Stimulated activated CD4-positive, alpha-beta T cell treated with anti-CD3 and anti-CD28 coated beads, TNF-alpha, amount 100 ng/mL, for 24 hours (primary cell): ENCODE measurements at places on chromosomes 4 and X.

GRCh38 chr4:108979759-108980158 is 216.9 kb upstream of the ETNPPL start:
- DNase-seq, result no peak

- no peak for DNase-seq
These were observed 76.6 kb downstream of the SLC2A9 start for GRCh38 chr4:9944431-9945425.

DNA sequence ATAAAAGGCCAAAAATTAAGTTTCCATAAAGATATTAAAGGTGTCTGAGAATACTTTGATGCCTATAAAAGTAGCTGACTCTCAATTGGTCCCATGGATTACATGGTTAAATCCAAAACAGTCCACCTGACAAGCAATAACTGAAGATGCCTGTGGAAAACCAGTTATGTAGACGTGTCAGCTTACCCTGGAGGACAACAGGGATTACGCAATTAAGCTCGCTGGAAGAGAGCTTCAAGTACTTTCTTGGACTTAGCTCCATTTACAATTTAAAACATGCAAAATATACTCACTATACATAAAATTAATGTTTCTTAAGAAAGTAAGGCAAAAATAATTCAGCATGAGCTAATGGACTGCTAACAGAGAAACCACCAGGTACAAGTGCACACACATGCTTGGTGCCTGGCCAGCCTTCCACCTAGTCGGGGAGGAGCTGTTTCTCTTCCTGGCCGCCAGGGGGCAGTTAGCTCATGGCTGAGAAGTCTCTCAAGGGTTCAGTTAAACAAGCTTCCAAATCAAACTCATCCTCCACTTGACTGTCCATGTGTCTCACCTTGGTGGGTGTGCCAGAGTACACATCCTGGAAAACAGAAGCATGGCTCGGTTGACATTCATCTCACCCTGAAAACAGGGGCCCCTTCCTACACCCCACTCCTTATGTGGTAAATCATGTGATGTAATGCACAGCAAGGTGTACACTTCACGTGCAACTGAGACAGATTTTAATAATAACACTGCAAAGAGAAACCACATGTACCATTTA is 9.2 kb upstream of the FAM53A start:
- peak; percentile 55 for DNase-seq

- DNase-seq, result no peak
These were observed 256.0 kb downstream of the DHX15 start for GRCh38 chr4:24328310-24328709.

- no peak for DNase-seq
These were observed 9.0 kb upstream of the KLHL2 start for GRCh38 chr4:165198329-165198728.

- no peak for DNase-seq
These were observed 23.3 kb upstream of the TMEM255A start for GRCh38 chrX:120334603-120335002.

DNA sequence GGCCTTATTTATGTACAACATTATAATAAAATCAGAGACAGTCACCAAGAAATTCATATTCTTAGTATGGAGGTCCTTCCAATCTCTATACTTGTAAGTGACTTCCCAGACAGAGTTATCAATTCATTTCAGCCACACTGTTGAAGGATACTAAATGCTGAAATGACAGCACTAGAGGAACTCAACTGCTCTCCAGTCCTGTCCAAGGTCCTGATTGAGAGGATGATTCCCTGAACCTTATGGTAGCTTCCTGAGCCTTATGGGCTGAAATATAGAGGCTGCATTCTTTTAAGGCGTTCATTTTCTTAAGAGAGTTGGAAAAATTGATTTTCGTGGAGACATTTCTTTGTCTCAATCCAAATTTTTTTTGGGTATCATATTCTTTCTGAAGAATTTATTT is 205.9 kb downstream of the TLL1 start:
- DNase-seq, result no peak

DNA sequence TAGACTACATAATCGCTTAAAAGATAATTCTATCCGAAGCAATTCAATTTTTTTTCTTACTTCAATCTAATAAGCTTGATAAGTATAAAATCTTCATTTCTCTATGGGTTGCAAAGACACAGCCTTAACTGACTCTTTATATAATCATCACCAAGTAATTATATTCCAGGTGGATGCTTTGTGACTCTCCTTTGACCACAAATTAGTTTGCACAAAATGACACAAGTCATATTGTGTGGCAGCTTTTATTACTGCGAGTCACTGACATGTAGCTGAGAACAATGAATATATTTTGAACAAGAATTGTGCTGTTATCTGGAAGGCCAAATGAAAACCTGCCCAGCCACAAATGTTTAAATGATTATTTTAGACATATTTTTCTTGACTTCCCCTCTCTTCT is 1727.8 kb downstream of the ARAP2 start:
- no peak for DNase-seq

DNA sequence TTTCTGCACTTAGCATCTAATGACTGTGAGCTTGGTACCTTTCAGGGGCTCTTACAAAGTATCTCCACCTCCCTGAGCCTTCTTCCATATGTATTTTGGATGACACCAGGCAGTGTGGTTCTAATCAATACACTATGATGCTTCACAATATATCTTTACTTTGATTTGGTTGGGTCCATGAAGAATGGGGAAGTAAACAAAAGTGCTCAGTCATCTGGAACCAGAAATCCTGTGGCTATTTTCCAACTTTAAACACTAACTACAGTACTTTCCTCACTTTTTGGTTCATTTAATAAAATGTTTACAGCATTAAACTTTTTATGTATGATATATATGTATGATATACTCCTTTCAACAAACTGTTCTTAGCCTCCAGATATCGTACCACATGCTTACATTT is 216.4 kb upstream of the AFF2 start:
- no peak for DNase-seq

DNA sequence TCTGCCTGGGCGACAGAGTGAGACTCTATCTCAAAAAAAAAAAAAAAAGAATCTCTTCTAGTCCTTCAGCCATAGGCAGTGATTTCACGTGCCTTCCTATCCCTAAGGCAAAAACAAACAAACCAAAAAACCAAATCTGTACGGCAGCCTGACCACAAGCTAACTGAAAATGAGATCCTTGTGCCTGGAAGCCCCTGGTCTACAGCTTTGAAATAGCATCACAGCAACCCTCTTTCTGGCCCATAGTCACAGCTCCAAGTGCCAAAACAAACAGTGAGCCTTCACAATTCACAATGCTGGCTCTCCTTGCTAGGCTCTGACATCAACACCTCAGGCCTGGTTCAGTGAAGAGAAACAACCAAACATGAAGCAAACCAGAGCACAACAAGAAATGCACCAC is 46.1 kb downstream of the TMEM150C start:
- DNase-seq, result no peak

GRCh38 chrX:71111141-71111843 is at the start of gene IL2RG:
Gene IL2RG (minus strand): TSS chrX:71111577. CDS start chrX:71111539, 38 bp downstream.
- DNase-seq, result peak; percentile 55

DNA sequence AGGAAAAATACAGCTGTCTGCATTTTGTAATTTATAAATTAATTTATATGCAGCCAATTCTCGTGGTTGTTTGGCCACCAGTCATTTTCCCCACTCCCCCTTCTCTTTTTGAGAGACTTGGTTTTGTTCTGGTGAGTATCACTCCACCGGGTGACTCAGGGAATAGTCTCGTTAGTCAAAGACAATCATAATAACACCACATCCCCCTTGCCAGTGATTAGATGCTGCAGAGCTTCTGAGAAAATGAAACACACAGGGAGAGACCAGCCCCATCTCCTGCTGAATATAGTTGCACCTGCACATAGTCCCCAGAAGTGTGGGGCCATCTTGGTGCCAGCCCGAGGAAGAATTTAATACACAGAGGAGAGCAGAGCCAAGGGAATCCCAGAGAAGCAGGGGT is 8.0 kb upstream of the FNIP2 start:
- no peak for DNase-seq

DNA sequence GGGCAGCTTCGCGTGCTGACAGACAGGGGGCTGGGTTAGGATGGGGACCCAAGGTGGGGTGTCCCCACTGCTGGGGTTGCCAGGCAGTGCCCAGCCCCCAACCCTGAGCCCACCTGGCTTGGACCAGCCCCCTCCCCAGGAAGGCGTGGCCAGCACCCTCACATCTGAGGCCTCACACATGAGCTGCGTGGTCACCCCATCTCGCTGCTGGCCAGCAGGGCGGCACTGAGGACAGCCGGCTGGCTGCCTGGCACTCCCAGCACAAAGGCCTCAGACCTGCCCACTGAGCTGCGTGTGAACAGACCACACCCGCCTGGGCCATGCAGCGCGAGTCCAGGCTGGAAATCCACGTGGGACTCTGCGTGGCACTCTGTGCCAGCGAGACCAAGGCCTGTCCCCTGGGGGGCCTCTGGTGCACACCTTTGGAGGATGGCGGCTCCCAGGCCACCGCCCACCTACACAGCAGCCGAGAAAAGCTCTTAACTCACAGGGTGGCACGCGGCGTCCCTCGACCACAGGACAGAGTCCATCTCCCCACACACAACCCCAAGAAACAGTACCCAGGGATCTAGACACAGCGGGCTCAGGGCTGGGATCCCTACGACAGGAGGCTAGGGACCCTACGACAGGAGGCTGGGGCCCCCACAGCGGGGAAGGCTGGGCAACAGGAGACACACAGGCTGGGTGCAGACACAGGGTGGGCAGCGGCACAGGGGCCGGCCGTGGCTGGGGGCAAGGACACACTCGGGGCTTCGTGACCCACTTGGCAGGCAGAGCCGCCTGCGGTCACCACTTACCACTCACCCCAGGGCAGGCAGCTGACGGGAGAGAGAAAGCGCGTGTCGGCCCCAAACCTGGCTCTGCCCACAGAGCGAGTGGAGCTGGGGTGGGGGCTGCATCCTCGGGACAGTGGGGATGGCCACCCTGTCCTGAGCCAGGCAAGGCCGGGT is 9.8 kb downstream of the DGKQ start:
- no peak for DNase-seq

- DNase-seq, result no peak
These were observed 27.9 kb downstream of the ARHGEF6 start for GRCh38 chrX:136752796-136753195.

DNA sequence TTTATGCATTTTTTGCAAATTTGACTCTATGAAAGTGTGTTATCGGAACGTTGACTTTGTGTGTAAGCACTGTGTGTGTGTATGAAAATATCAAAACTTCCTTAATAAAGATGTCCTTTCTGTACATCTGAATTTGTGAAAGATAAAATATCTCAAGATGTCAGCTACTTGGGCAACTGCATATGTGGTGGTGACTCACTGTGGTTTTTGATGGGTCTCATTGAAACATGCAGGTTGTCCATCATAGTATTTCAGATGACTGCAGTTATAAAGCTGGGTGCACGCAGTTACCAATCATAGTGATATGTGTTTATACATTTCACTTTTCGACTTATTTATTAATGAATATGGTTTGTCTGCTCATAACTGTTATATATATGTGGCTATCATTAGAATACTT is 19.7 kb upstream of the BBS12 start:
- no peak for DNase-seq

DNA sequence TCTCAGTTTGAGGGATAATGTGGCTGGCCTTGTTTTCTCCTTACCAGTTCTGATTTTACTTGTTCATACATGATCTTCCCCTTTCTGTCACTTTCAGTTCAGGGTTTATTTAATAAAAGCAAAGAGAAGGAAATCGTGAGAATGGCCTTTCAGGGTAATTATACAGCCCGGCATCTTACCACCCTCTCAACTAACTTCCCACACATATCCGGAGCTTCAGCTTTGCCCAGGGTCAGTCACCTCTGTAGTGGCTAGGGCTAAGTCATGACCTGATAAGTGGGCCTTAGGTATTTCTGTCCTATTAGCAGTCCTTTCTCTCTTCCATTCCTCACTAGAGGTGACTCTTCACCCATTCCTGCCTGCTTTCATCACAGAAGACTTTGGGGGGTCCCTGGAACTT is 15.8 kb downstream of the TRPC5 start:
- DNase-seq, result no peak

GRCh38 chrX:7351926-7352325 is 204.0 kb upstream of the PUDP start:
- DNase-seq, result no peak

- DNase-seq, result no peak
These were observed 56.2 kb upstream of the PJA1 start for GRCh38 chrX:69221239-69222102.

DNA sequence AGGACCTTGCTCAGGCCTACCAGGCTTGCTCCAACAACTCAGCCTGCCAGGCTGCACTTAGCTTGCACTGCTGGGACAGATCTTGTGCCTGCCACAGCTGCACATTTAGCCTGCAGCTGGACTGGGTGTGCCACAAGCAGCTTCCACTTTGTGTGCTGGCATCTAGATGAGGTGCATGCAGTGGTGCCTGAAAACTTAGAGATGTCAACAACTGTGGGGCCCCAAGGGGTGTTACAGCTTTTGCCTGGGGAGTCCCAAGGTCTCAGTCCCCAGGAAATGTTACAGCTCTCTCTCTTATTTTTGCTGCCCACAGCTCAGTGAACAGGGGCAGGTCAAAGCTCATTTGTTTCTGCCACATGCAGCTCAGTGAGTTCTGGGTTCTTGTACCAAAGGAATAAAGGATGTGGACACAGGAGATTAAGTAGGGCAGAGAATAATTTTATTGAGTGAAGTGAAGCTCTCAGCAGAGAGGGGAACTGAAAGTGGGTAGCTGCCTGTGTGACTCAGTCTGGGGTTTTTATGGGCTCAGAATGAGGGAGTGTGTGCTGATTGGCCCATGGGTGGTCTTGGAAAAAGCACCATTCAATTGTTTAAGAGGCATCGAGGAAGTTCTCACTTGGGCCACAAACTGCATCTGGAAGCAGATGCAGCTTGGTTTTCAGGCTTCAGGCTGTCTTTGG is 828.3 kb downstream of the TECRL start:
- no peak for DNase-seq

DNA sequence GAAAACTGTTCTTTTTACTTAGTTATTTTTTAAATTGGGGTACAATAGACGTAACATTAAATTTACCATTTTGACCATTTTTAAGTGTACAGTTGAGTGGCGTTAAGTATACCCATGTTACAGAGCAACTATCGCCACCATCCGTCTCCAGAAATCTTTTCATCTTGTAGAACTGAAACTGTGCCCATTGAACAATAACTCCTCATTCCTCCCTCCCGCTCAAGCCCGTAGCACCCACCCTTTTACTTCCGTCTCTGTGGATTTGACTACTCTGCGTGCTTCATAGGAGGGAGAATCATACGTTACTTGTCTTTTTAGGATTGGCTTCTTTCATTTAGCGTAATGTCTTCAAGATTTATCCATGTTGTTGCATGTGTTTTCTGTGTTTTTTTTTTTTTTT is 55.3 kb downstream of the TMEM131L start:
- no peak for DNase-seq

DNA sequence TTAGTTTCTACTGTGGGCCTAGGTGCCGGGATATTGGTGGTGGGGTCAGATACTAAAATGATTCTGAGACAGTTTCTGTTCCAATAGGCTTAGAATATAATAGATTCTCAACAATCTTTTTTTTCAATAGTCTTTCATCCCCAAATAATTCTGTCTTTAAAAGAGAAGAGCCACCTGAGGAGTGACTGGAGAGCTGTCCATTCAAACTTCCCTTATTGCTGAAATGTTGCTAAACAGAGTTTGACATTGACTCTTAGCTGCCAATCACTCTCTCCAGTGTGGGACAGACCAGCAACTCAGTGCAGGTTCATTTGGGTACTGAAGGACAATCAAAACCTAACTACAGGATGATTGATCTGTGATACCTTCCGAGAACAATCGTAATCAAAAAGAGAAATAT is 12.4 kb upstream of the ADH7 start:
- no peak for DNase-seq
